ENCODE measurements at places on chromosomes 6 and 20.

DNA sequence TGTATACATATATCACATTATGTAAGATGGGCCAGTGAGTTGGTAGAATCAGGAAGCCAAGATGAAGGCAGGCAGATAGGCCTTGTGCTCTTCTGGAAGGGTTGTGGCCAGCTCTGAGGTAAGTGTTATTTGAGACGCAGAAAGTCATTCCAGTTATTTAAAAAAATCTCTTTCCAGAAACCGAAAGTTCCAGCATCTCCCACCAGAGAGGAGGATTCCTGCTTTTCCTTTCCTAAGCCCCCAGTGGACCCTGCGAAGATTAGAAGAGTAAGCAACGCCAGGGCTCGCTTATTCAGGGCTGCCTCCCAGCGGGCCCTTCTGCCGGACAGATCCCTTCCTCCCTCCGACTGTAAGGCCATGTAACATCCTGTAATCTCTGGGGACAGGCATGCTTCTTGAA is 20.4 kb downstream of the ARMC2 start:
- no peak for DNase-seq

GRCh38 chr20:53657279-53657678 is 63.6 kb upstream of the ZNF217 start:
- DNase-seq = no peak

DNA sequence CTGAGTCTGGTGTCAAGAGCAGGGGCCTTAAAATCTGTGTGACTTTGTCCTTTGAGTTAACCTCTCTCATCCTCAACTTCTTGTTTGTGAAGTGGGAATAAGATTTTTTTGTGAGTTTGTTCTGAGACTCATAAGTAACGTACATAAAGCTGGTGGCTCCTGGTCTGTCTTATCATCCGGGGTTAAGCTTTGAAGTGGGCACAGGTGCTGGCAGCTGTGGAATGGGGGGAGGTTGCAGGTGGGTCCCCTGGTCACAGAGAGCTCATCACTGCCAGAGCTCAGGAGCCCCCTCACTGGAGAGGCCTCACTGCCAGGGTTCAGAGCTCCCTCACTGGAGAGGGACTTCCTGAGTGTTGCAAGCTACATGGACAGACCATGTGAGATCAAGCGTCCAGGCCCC is 174.1 kb downstream of the NRN1 start:
- DNase-seq = no peak

GRCh38 chr6:154428897-154429296 is 72.3 kb upstream of the IPCEF1 start:
- DNase-seq = no peak

- DNase-seq = no peak
Observed at GRCh38 chr6:38588631-38589366, 50.9 kb downstream of the BTBD9 start.

DNA sequence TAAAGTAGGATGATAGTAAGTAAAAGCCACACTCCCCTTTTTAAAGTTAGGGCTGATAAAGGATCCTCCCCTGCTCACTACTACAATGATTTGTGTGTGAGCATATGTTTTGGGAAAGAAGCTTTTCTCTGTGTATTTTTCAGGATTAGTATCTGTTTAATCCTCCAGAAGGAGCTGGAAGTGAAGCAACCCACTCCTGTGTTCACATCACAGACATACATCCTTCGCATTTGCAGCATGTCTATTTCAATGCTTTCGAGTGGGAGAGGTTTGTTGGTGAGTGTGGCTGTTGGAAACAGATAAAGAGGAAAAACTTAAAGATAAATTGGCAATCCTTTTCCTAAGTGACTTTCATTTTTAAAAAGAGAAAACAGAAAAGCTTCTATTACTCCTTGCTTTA is 31.6 kb upstream of the RGS17 start:
- no peak for DNase-seq

GRCh38 chr6:15254070-15254975 is 8.5 kb downstream of the JARID2 start:
- DNase-seq = no peak

- DNase-seq = no peak
Observed at GRCh38 chr6:27406085-27406484, 17.5 kb downstream of the ZNF391 start.

DNA sequence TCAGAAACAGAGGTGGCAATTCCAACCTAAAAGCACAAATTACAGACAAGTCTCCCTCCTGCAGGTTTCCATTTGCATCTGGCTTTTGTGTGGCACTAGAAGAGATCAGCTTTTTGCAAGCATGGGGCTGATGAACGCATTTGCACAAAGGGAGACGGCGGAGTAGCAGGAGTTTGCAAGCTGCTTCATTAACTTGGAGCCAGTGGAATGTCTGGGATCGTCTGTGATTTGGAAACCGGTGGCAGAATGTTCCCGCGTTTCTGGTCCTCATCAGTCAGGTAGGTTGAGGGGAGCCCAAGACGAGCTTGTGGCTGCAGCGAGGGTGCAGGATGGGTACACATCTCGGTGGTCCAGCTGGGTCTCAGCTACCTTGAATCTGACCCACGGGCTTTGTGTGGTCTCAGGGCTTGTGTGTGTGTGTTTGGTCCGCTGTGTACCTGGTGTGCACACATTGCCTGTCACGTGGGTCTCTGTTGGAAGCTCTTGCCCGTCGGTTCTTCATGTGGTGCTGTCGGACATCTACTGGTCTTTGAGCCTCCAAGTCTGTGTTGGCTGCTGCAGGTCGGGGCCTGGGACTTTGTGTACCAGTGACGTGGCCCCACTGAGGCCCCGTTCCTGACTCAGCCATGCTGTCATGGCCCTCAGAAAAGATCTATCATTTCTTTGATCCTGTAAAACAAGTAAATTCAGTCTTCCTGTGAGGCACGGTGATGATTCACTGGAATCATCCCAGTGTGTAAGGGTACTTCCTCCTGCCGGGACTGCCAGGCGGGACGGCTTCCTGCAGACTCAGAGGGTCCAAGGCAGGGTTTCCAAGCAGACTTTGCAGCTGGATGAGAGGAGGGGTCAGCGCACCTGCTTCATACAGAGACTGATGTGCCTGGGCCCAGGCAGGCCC is 12.4 kb upstream of the MYT1 start:
- no peak for DNase-seq
